Pancreas (tissue), 10 donors: ENCODE measurements at places on chromosomes 1 and 21. TPM values are rescaled to one million over a fixed set of nuclear protein-coding genes. Genes with fewer than 3 reads are reported as not detected.

DNA sequence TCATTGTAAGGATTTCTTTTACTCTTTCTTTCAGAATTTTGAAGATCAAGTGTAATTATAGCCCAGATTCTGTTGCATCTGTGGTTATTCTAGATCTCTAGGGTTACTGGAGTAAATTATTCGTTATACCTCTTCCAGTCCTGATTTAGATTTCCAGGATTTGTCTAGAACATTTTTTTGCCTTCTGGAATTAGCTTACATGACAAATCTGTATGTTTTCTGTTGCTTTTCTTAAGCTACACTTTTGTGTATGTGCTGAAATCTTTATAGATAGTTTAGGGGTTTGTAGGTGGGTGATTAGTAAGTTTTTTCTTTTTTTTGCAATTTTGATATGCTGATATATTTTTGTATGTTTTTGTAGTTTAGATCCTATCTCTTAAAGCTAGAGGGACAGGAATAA lies 13.7 kb downstream of the RALGPS2 start:
- no peak for DNase-seq

DNA sequence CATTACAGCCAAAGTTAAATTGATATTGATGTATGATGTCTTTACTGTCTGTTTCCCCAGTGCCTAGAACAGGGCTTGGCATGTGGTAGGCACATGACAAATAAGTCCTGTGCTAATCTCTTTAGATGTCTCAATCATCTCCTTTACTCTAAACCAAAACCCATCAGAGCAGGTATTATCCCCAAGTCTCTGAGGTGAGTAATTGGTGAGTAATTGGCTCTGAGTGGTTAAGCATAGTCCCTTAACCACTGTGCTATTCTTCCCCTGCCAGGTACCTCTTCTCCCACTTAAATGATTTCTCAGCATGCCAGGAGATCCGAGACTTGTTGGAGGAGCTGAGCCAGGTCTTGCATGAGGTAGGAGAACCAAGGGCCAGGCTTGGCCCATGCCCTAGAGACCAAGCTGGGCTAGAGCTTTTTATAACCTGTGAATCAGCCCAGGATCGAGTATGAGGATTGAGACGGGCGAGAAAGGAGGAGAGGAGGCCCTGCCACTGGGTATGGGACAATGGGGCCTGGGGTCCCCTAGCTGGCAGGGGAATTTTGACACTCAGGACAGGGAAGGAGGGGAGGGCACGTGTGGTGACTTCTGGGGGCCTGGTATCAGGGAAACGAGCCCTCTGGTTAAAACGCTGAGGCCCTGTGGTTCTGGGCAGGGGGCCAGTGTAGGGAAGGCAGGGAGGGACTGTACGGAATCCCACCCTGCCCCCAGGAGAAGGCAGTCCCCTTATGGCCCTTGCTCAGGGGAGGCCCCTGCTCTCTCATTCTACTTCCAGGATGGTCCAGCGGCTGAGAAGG lies 4.5 kb downstream of the CNKSR1 start:
- DNase-seq, result no peak

The TRIM46 gene
- 0.59 TPM for total RNA-seq

The KIF26B gene
- total RNA-seq, result 4.5 TPM

DNA sequence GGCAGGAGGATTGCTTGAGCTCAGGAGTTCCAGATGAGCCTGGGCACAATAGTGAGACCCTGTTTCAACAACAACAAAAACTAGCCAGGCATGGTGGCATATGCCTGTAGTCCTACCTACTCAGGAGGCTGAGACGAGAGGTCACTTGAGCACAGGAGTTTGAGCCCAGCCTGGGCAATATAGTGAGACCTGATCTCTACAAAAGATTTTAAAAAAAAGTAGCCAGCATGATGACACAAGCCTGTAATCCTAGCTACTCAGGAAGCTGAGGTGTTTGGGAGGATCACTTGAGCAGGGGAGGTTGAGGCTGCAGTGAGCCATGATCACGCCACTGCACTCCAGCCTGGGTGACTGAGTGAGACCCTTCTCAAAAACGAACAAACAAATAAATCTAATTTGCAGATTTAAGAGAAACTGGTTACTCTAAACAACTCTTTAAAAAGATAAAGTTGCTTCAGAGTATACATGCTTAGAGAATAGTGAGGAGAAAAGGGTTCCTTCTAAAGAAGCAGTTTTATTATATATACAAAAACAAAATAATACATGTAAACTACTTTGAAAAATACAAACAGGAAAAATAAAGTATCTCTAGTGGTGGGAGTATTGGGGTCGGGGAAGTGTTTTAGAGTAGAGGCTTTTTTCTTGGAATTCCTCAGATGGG lies 88.4 kb downstream of the ADCY10 start:
- DNase-seq, result no peak
